CD4-positive, alpha-beta memory T cell (primary cell): ENCODE measurements at places on chromosomes 7 and 10. TPM values are rescaled to one million over a fixed set of nuclear protein-coding genes. Genes with fewer than 3 reads are reported as not detected.

DNA sequence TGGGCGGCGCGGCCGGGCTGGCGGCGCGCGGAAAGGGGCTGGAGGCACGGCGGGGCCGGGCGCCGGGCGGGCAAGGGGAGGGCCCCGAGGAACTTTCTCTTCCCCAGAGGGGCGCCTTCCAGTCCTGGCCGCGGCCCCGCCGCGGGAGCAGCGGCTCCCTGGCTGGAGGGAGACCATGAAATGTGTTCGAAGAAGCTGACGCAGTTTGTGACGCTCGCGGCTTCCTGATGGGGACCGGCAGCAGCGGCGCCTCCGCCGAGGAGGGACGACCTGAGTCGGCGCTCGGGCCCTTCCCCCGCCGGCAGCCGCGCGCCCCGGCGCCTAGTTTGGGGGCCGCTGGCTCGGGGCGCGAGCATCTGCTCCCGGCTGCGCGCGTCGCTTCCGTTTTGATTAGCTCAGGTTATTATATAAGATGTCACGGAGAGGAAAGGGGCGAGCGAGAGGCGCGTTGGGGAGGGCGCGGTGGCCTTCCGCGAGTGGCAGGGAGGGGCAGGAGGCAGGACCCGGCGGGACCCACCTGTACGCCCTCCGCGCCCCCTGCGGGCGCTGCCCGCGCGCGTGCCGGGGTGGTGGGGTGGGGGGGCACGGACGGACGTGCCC lies 57.1 kb upstream of the PCGF5 start:
- DNase-seq: peak; percentile 87

- no peak for DNase-seq
These were observed 129.4 kb downstream of the KAT6B start for GRCh38 chr10:74955796-74956195.

- DNase-seq: no peak
These were observed 681.9 kb downstream of the GRM8 start for GRCh38 chr7:126570845-126571244.

DNA sequence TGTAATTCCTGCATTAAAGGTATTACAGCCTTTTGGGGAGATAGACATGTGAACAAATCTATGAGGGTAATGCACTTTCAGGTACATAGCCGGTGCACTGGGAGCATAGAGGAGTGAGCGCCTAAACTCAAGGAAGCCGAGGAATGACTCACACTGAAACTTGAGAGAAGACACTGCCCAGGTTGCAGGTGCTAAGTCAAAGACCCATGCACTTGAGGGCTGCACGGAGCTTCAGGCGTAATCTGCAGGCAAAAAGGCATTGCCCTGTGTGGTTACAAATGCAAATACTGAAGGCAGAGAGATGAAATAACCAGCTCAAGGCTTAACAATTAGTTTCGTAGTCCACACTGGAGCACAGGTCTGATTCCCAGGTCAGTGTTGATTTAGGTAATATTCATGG lies 51.0 kb upstream of the OSBPL3 start:
- DNase-seq: no peak

CACNB2 gene
- not detected for total RNA-seq

CUBN gene
- 10.9 TPM for total RNA-seq
